ENCODE measurements at places on chromosomes 2 and 18. TPM values are rescaled to one million over a fixed set of nuclear protein-coding genes. Genes with fewer than 3 reads are reported as not detected.
A peak's percentile ranks its signal among the peaks of the same experiment; 100 is the strongest.

GRCh38 chr18:23519734-23520133, 16.4 kb downstream of the RMC1 start:
- H3K36me3 ChIP-seq, result peaks cover 23% of the 10 kb centered on the region
- peaks cover 5% of the 10 kb centered on the region for H3K4me1 ChIP-seq
- no peaks in the 10 kb centered on the region for H3K27me3 ChIP-seq
- H3K4me3 ChIP-seq, result no peak overlapping the region
- no peak for DNase-seq
- H3K27ac ChIP-seq, result no peak overlapping the region

The HOXD9 gene
- not detected for total RNA-seq

DNA sequence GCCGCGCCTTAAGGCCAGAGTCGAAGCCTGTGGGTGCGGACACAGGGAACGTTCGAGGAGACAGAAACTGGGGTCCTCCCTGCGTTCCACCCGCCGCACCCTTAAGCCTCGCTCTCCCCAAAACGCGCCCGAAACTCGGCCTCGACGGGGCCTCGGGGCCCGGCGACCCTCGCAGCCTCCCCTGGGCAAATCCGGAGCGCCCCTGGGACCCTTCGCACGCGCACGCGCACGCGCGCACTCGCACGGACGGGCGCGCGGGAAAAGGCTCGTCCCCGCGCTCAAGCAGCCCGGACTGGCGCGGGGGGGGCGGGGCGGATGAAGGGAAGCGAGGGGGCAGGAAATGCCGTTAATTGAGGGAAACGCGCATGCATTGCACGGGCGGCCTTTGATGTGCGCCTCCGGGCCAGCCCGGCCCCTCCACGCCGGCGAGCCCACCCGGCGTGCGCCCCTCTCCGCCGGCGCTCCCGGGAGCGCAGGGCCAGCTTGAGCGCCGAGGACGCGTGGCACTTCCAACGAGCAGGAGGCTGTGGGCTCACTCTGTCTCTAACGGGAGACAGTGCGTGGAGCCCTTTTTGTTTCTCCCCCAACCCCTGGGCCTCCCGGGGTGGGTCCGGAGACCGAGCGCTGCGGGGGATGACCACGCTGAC, 5.4 kb upstream of the SALL3 start:
- peaks cover 9% of the 10 kb centered on the region for H3K36me3 ChIP-seq
- no peak overlapping the region for H3K4me3 ChIP-seq
- peaks cover 86% of the 10 kb centered on the region for H3K27me3 ChIP-seq
- H3K27ac ChIP-seq, result no peak overlapping the region
- no peak for DNase-seq

DNA sequence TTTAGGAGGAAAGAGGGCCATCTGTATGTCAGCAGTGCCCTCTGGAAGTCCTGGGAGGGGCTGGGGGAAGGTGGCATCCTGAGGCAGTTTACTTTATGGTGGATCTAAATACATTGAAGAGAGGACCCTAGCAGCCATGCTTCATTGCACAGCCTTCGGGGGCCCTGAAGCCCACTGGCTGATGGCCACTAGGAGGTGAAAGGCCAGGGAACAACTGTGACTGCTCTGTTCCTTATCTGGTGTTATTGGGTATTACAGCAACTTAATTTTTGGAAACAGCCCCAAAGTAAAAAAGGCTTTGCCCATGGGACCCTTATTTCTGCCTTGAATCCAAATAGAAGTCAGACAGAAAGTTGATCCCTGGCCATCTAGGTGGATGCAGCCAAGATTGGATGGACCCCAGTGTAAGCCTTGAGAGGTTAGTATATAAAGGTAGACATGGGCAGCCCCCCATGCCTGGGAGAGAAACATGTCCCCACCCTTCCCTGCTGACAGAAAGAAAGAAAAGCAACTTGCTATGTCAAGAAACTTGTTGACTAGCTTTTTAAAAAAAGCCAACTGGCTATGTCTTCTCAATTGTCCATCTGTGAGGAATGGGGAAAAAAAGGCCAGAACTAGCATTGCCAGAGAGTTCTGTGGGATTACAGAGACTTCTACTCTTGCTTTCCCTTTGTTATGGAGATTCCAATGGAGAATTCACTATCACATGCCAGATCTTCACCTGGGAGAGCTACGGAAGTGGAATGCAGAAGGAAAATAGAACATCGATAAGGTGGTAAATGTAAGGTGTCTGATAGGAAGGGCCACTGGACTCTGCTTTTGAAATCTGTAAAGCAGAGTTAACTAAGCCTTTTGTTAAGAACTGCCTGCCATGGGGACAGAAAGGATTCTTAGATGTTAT, 58.6 kb upstream of the OSR1 start:
- DNase-seq, result no peak
- H3K27ac ChIP-seq, result no peak overlapping the region
- H3K27me3 ChIP-seq, result no peaks in the 10 kb centered on the region
- H3K36me3 ChIP-seq, result no peaks in the 10 kb centered on the region
- H3K4me3 ChIP-seq, result no peak overlapping the region

GRCh38 chr2:217362286-217362685, 502.4 kb upstream of the TNP1 start:
- H3K4me3 ChIP-seq, result no peak overlapping the region
- H3K4me1 ChIP-seq, result peaks cover 31% of the 10 kb centered on the region
- H3K27ac ChIP-seq, result no peak overlapping the region
- peaks cover 3% of the 10 kb centered on the region for H3K36me3 ChIP-seq
- no peaks in the 10 kb centered on the region for H3K27me3 ChIP-seq
- DNase-seq, result no peak

GRCh38 chr18:57416542-57416941, 18.6 kb upstream of the ONECUT2 start:
- H3K4me3 ChIP-seq, result no peak overlapping the region
- no peaks in the 10 kb centered on the region for H3K4me1 ChIP-seq
- H3K27ac ChIP-seq, result no peak overlapping the region
- H3K36me3 ChIP-seq, result no peaks in the 10 kb centered on the region
- no peak for DNase-seq

The CFAP210 gene
- total RNA-seq, result 1.0 TPM

The PLCL1 gene
- 0.32 TPM for total RNA-seq

DNA sequence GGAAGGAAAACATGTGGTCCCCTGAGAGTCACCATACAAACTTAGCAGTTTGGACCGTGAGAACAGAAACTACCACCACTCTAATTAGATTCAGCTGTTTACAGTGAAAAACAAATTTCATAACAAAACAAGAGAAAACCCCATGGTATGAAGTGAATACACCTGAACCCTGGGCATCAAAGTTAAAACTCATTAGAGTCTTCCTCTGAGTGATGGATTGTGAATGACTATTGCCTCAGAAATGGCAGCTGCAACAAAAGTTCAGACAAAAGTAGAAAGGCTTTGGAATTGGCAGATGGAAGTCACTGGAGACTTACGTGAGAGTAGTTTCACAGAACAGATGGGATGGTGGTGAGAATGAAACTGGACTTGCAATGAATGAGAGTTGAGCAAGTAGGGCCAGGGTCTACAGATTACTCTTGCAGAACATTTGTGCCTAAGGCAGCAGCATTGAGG, 98.0 kb downstream of the AAK1 start:
- no peak overlapping the region for H3K27ac ChIP-seq
- peaks cover 25% of the 10 kb centered on the region for H3K36me3 ChIP-seq
- DNase-seq, result no peak
- H3K4me1 ChIP-seq, result no peaks in the 10 kb centered on the region
- H3K4me3 ChIP-seq, result no peak overlapping the region
- H3K27me3 ChIP-seq, result no peaks in the 10 kb centered on the region

DNA sequence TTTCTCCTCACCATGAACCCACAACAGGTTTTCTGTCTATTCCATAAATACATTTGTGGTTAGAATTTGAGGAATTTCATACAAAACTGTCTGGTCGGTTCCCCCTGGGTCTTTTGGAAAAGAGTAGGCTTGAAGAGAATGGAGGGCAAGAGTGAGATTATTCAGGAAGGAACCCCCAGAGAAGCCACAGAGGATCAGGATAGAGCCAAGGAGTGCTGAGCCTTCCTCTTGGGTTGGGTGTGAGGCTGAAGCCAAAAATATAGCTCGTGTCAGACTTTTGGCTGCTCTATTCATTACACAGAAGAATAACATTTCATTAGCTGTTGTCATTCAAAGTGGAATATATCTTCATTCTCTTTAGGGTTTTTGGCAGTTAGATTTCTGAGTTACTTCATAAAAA, 45.9 kb upstream of the YES1 start:
- no peak overlapping the region for H3K27ac ChIP-seq
- H3K36me3 ChIP-seq, result no peaks in the 10 kb centered on the region
- peaks cover 8% of the 10 kb centered on the region for H3K27me3 ChIP-seq
- no peak overlapping the region for H3K4me3 ChIP-seq

DNA sequence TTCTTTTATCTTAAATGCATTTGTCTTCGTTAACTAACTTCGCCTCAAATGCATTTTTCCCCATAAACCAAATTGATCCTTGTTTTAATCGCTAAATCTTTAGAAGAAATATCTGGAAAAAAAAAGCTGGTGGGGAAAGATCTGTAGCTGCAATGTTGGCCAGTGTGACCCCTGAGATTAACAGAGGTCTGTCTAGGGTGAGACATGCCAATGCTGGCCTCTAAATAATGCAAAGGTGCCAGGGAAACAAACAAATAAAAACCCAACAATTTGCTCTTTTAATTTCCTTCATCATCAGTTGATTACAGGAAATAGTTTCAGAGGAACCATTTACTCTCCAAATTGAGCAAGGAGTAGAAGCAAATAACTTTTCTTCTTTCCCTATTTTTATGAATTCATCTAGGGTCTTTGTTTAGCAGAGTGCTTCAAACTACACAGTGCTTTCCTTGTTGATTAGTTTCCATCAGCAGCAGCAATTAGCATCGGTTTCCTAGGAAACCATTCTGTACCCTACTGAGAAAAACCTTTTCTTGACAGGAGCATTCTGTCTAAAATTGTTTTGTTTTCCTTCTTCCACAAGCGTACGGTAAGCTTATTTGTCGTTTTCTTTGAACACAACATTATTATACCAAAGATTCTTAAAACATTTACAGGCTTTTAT, 100.5 kb upstream of the UNC80 start:
- DNase-seq, result no peak
- peak overlapping the region; percentile 59 for H3K27ac ChIP-seq
- peaks cover 6% of the 10 kb centered on the region for H3K36me3 ChIP-seq
- peak overlapping the region; percentile 25 for H3K4me3 ChIP-seq
- H3K4me1 ChIP-seq, result peaks cover 59% of the 10 kb centered on the region
- H3K27me3 ChIP-seq, result no peaks in the 10 kb centered on the region

The THSD7B gene
- total RNA-seq, result 0.19 TPM

The TTN gene
- total RNA-seq, result under 0.01 TPM

DNA sequence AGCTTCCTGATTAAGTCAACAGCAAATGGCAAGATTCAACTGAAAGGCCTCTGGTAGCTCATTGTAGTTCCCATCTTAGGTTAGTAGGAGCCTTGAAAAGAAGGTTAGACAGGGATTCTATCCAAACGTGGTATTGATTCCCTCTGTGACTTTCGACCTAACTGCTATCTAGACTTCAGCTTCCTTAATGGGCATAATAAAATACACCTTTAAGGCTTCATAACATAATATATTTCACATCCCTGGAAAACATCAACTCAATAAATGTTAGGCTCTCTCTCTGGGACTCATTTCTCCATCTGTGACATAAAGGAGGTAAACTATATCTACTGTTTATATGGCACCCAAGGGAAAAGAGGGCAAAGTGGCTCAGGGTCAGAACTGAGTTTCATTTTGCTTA, 60.9 kb downstream of the STK39 start:
- no peaks in the 10 kb centered on the region for H3K36me3 ChIP-seq
- no peaks in the 10 kb centered on the region for H3K27me3 ChIP-seq
- no peak overlapping the region for H3K4me3 ChIP-seq
- no peak overlapping the region for H3K27ac ChIP-seq
- no peak for DNase-seq
- H3K4me1 ChIP-seq, result peaks cover 28% of the 10 kb centered on the region

The STAT4 gene
- 1.0 TPM for total RNA-seq

The DCC gene
- 11.3 TPM for total RNA-seq

DNA sequence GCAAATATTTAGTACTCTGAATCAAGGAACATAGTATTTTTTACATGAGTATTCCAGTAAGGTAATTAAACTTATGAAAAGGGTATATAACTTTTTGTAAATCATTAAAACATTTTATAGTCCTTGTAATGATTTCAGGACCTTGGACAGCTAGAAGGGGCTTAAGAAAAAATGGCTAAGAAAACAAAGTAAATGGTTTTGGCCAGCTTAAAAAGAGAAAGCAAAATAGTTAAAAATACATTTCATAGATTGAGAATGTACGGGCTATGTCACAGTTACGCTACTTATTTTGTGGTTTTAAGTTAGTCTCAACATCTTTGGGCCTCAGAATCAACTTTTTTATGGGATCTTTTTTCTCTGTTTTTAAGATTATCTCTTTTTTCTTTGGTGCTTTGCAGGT, 26.7 kb downstream of the POLI start:
- no peak overlapping the region for H3K27ac ChIP-seq
- no peaks in the 10 kb centered on the region for H3K27me3 ChIP-seq
- no peaks in the 10 kb centered on the region for H3K4me1 ChIP-seq
- H3K36me3 ChIP-seq, result peaks cover 41% of the 10 kb centered on the region
- no peak for DNase-seq

DNA sequence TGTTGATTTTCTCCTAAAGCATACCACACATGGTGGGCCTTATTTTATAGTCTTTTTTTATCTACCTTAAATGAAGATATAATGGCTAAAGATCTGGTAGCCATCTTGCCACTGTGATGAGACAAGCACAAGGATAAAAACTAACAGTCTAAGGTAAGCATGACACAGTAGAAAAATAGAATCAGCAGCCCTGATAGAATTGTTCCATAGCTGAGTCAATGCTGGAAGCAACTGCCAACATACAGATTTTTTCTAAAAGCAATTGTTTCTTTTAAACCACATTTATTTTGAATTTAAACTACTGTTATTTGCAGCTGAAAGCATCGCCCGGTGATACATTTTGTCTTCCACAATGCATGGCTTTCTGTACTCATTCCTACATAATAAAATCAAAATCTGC, 1091.5 kb upstream of the CHAC2 start:
- no peak overlapping the region for H3K4me3 ChIP-seq
- DNase-seq, result no peak
- H3K27me3 ChIP-seq, result no peaks in the 10 kb centered on the region
- H3K4me1 ChIP-seq, result no peaks in the 10 kb centered on the region
- no peak overlapping the region for H3K27ac ChIP-seq

The GCKR gene
- total RNA-seq, result 0.42 TPM

GRCh38 chr2:11343368-11343649, 1.1 kb downstream of the ROCK2 start:
- H3K4me3 ChIP-seq, result peak overlapping the region; percentile 98
- no peaks in the 10 kb centered on the region for H3K36me3 ChIP-seq
- no peak for DNase-seq
- H3K4me1 ChIP-seq, result peaks cover 71% of the 10 kb centered on the region

- no peaks in the 10 kb centered on the region for H3K27me3 ChIP-seq
- H3K4me1 ChIP-seq, result peaks cover 6% of the 10 kb centered on the region
- no peak for DNase-seq
- no peak overlapping the region for H3K4me3 ChIP-seq
- H3K36me3 ChIP-seq, result peaks cover 7% of the 10 kb centered on the region
Observed at GRCh38 chr2:203444738-203445137, 90.4 kb downstream of the RAPH1 start.

DNA sequence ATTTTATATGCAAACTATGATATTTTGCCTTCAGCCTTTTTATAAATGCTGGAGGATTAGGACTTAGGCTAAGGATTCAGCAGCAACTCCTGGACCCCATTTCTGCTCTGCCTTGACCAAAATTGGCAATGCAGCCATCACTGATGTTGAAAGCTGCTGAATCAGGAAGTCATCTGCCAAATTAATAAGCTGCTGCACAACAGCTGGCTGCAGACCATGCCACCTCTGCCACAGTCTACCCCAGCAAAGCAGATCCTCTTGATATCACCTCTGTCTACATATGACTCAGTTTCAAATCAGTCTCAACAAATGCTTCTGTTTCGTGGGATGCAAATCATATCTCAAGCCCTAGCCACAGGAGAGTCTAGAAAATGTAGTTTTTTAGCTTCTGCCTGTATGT, 7.1 kb upstream of the SOS1 start:
- H3K4me1 ChIP-seq, result peaks cover 23% of the 10 kb centered on the region
- no peak overlapping the region for H3K27ac ChIP-seq
- H3K4me3 ChIP-seq, result peak overlapping the region; percentile 54
- H3K27me3 ChIP-seq, result peaks cover 14% of the 10 kb centered on the region

The FAM98A gene
- 41.7 TPM for total RNA-seq

The TGFA gene
- total RNA-seq, result 1.4 TPM
